ENCODE measurements at places on chromosomes 12 and 14.

GRCh38 chr12:11969437-11970154 is 101.1 kb upstream of the BCL2L14 start:
- no peak for DNase-seq

DNA sequence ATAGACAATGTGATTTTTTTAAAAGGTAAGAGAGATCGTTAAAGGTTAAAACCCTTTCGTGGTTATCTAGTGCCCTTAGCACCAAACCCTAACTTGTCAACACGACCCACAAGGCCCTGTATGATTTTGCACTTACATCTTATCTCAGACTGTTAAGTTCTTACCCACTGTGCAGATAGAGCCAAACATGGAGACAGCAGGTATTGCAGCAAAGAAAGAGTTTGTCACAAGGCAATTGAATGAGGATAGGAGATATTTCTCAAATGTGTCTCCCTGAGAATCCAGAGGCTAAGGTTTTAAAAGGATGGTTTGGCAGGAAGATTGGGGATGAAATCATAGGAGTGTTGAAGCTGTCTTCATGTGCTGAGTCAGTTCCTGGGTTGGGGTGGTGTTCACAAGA is 313.4 kb downstream of the AEBP2 start:
- DNase-seq = no peak

DNA sequence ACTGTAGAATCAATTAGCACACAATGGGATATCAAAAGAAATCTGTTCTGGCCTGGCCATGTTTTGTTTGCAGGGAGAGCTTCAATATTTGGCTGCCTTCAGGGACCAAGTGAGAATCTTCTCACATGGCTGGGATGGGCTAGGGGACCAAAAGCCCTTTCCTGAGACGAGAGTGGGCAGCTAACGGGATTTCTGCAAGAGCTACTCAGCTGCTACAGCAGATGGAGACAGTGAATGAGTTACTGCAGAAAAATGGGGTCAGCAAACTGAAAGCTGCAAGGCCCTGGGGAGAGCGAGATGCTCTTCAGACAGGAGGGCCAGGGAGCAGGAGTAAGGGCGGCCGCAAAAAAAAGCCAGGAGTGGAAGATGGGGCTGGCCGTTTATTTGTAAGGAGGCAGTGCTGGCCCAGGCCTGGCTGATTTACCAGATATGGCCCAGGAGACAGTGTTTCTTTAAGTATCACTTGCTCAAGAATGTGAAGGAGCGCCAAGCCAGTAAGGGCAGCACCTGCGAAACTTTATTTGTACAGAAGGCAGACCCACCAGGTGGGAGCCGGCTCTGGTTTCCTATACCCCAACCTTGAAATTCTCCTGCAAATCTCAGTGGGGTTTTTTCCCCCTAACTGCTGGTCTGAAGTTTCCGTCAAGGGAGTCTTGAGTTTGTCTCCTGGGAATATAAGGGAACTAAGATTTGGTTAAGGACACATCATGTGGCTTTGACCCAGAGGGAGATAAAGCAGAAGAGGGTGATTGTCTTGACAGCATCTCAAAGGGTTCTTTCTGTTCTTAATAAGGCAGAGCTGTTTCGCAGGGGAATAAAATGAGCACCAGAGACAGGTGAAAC is 57.8 kb downstream of the SSH1 start:
- no peak for DNase-seq

DNA sequence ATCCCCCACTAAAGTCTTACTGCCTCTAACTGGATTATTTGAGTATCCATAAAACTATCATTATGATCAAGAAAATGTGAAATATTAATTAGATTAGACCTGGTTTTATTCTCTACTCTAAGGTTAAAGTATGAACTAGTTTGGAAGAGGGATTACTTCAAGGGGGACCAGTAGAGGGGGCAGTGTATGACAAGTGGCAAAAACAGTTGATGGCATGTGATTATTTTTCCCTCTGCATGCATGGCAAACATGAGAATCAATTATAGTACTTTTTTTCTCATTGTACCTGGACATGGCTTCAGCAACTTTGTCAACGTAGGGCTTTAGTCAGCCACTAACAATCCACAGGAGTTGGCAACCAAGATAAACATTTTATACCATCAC is 145.0 kb upstream of the SLC38A2 start:
- DNase-seq = no peak

DNA sequence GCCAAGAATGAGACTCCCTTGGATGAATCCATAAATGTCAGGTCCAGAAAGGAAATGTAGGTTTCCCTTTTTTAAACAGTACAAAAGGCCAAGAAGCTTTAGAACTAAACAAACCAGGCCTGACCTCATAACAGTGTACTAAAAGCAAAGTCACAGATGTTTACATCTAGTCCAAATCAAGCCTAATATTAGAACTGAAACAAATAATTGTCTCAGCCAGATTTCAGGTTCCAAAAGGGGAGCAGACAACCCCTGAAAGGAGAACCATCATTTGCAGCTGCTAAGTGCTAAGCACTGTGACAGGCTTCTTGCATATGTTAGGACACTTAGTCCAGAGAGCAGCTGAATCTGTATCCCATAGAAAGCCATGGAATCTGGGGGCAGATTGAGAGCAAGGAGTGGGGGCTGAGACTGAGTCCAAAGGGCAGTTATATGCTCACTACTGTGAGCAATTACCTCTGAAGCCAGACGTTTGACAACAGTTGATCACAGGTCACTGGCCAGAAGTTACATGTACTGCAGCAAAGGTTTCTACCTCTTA is 90.1 kb downstream of the STXBP6 start:
- DNase-seq = no peak

GRCh38 chr12:131575371-131575770 is 135.5 kb upstream of the SFSWAP start:
- no peak for DNase-seq

- no peak for DNase-seq
Observed at GRCh38 chr14:73958591-73958990, 8.5 kb downstream of the COQ6 start.

DNA sequence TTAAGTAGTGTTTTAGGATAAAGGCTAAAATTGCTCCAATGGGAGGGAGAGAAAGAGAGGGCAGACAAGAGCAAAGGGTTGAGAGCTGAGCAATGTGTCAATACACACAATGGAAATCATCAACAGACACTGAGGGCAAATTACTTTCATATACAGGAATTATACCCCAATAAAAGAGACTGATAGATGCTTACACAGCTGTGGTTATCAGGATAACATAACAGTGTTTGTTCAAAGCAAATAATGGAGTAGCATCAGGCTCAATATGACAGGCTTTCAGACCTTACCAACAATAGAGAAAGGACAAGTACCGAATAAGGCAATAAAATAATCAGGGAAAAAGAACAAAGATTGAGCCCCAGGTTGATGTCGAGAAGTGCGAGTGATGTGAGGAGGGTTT is 53.4 kb upstream of the DIO2 start:
- DNase-seq = no peak

- no peak for DNase-seq
Observed at GRCh38 chr12:32706335-32707024, 27.4 kb downstream of the DNM1L start.

DNA sequence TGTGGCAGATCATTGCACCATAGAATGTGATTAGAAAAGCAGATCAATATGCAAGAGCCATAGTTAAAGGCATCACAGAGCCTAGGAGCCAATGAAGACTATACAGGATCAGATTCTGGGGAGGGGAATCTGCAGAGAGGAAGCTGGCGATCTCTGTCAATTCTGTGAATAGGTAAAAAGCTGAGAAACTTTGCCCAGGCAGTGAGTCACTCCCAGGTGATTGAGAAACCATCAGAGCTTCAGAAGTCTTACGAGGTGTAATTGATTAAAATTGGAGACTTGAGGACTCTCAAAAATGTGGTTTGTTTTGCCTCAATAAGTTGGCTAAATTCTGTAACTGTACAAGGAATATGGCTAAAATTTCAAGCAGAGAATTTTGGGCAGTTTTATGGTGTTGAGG is 41.7 kb upstream of the TSPAN11 start:
- DNase-seq = no peak

DNA sequence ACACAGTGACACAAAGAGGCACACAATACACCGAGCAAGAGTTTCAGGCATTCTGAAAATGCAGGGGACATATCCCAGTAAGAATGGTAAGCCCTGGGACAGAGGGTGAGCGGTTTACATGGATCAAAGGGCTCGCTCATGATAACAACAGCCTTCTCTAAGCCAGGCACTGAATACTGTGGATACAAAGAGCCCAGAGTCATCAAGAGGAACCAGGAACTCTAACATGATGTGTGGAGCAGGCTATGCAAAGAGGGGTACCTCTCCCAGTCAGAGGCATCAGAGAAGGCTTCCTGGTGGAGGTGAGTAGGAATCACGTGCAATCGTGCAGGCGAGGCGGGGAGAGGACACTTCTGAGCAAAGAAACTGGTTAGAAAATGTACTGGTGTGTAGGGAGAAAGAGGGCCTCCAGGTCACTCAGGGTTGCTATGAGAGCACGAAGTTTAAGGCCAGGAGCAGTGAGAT is 76.9 kb upstream of the EEA1 start:
- DNase-seq = no peak

DNA sequence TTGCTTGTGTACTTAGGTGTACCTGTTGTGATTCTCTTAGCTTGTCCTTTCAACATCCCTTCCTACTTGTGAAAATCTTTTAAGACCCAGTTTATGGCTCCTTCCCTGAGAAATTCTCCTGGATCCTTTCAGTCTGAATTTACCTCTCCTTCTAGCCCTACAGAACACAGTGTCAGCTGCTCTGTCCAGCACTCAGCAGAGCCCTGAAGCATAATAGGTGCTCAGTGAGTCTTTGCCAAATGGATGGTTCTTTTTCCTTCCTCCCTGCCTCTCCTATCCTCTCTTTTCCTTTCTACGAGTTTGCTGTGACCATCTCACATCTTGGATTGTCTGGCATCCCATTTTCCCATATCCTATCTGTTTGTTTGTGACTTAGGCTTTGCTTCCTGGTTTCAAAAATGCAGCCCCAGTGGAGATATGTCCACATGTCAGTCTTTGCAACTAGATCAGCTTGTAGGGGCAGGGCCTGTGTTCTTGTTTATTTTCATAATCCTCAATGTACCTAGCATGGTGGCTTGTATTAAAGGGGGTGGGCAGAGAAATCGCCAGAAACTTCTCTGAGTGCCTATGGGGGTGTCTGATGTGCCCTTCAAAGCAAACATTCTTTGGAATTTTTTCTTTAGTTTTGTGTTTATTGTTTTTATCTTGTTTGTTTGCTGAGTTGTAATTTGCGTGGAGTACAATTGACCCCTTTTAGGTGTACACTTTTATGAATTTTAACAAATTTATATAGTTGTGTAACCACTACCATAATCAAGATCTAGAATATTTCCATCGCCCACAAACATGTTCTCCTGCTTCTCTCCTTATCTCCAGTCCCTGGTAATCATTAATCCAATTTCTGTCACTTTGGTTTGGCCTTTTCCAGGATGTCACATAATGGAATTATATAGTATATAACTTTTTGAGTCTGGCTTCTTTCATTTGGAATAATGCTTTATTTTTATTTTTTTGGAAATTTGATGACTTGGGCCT is 62.8 kb downstream of the SMOC1 start:
- no peak for DNase-seq

GRCh38 chr14:86521843-86522242 is 991.9 kb downstream of the FLRT2 start:
- DNase-seq = no peak

GRCh38 chr14:100893228-100893601 is 10.3 kb downstream of the RTL1 start:
- no peak for DNase-seq

- no peak for DNase-seq
Observed at GRCh38 chr12:122421187-122421820, 1.2 kb downstream of the CLIP1 start.

- DNase-seq = no peak
Observed at GRCh38 chr12:89951050-89951693, 242.5 kb upstream of the ATP2B1 start.

- no peak for DNase-seq
Observed at GRCh38 chr12:18320036-18320617, 58.8 kb downstream of the PIK3C2G start.

DNA sequence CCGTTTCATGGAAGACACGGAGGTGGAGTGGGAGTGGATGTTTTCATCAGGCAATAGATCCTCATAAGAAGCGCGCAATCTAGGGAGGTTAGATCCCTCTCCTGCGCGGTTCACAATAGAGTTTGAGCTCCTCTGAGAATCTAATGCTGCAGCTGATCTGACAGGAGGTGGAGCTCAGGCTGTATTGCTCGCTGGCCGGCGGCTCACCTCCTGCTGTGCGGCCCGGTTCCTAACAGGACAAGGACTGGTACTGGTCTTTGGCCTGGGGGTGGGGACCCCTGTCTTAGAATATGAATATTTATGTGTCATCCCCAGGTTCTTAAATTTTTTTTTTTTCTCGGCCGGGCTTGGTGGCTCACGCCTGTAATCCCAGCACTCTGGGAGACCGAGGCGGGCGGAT is 36.7 kb downstream of the PRICKLE1 start:
- no peak for DNase-seq

- no peak for DNase-seq
Observed at GRCh38 chr14:68598621-68599447, 194.0 kb downstream of the ZFP36L1 start.

DNA sequence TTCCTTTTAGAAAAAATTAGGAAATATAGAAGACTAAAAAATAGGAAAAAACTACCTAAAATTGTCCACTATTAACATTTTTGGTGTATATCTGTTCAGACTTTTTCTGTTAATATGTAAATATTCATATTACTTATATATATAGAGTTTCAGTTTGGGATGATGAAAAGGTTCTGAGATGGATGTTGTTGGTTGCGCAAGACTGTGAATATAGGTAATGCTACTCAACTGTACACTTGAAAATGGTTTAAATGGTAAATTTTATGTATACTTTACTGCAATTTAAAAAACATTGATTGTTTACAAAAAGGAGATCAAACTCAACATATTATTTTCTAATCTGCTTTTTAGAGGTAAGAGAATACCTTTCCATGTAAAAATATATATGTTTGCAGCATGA is 200.9 kb downstream of the RAD51B start:
- no peak for DNase-seq

GRCh38 chr12:124636138-124636978 is 68.9 kb upstream of the NCOR2 start:
- DNase-seq = peak; percentile 13

GRCh38 chr12:4265280-4265679 is 8.3 kb upstream of the CCND2 start:
- no peak for DNase-seq

- no peak for DNase-seq
Observed at GRCh38 chr12:40382217-40382616, 157.4 kb downstream of the LRRK2 start.

- DNase-seq = no peak
Observed at GRCh38 chr12:71441836-71442566, 2.4 kb downstream of the LGR5 start.

DNA sequence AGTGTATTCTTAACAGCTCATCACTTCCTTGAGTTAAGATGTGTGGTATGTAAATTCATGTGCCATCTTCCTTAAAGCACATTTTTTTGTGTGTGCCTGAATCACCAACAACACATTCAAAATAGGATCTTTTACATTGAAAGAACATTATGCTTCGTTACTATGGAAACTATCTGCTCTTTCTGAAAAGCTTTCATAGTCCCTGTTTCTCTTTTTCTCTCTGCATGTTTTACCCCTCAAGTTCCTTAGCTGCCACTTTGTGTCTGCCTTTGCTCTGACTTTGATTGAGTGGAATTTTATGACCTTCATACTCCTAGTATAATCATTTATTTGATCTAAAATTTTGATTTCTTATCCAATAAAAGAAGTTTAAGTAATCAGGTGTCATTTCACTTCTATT is 880.3 kb upstream of the FOXG1 start:
- DNase-seq = no peak

All from stimulated activated CD8-positive, alpha-beta memory T cell treated with anti-CD3 and anti-CD28 coated beads, Interleukin-4, amount 100 ng/mL, for 1 hour (primary cell).